Esophagus squamous epithelium (tissue), 5 donors: ENCODE measurements at places on chromosomes 3 and 15.

GRCh38 chr15:88913017-88913849 is at the start of gene MFGE8:
MFGE8 (minus strand) TSS chr15:88913379; CDS start chr15:88913319, 60 bp downstream.
- H3K36me3 ChIP-seq = peaks cover 25% of the 10 kb centered on the region
- peak within 1 kb of the TSS; percentile 72 for H3K4me3 ChIP-seq
- H3K4me1 ChIP-seq = peaks cover 40% of the 10 kb centered on the region
- no peak for DNase-seq
- no peaks in the 10 kb centered on the region for H3K27me3 ChIP-seq

GRCh38 chr3:150144191-150144708 is 173.6 kb upstream of the PFN2 start:
- H3K4me3 ChIP-seq = no peak overlapping the region
- H3K4me1 ChIP-seq = peaks cover under 1% of the 10 kb centered on the region
- H3K27me3 ChIP-seq = no peaks in the 10 kb centered on the region
- no peak for DNase-seq
- H3K27ac ChIP-seq = no peak overlapping the region
- no peaks in the 10 kb centered on the region for H3K36me3 ChIP-seq

GRCh38 chr15:34233614-34234013 is 8.8 kb downstream of the EMC4 start:
- H3K36me3 ChIP-seq = peaks cover 34% of the 10 kb centered on the region
- H3K27ac ChIP-seq = peak overlapping the region; percentile 72
- H3K27me3 ChIP-seq = no peaks in the 10 kb centered on the region
- H3K4me3 ChIP-seq = no peak overlapping the region

- no peak for DNase-seq
- H3K36me3 ChIP-seq = no peaks in the 10 kb centered on the region
- no peak overlapping the region for H3K27ac ChIP-seq
- H3K4me1 ChIP-seq = no peaks in the 10 kb centered on the region
- H3K4me3 ChIP-seq = no peak overlapping the region
- H3K27me3 ChIP-seq = no peaks in the 10 kb centered on the region
These were observed 77.9 kb upstream of the ASB14 start for GRCh38 chr3:57370341-57370740.

DNA sequence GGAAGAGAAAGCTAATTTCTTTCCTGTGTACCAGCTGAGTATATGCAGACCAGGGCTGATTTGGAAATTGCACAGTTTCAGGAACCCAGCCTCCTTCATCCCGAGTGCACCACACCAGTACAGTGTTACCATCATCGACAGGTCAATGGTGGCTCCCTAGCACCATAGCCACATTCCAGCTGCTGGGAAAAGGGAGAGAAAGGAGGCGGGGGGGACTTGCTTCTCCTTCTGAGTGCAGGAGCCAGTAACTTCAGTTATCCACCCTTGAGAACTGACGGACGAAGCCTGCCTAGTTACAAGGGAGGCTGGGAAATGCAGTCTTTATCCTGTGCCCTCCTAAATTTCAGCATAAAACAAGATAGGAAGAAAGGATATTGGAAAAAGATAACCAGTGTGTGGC is 129.7 kb upstream of the PRICKLE2 start:
- no peak for DNase-seq
- peak overlapping the region; percentile 58 for H3K27ac ChIP-seq
- no peaks in the 10 kb centered on the region for H3K36me3 ChIP-seq
- peaks cover 27% of the 10 kb centered on the region for H3K4me1 ChIP-seq
- H3K4me3 ChIP-seq = no peak overlapping the region

- no peaks in the 10 kb centered on the region for H3K36me3 ChIP-seq
- H3K27me3 ChIP-seq = no peaks in the 10 kb centered on the region
- no peak for DNase-seq
These were observed 3.5 kb downstream of the RFTN1 start for GRCh38 chr3:16509721-16510619.

DNA sequence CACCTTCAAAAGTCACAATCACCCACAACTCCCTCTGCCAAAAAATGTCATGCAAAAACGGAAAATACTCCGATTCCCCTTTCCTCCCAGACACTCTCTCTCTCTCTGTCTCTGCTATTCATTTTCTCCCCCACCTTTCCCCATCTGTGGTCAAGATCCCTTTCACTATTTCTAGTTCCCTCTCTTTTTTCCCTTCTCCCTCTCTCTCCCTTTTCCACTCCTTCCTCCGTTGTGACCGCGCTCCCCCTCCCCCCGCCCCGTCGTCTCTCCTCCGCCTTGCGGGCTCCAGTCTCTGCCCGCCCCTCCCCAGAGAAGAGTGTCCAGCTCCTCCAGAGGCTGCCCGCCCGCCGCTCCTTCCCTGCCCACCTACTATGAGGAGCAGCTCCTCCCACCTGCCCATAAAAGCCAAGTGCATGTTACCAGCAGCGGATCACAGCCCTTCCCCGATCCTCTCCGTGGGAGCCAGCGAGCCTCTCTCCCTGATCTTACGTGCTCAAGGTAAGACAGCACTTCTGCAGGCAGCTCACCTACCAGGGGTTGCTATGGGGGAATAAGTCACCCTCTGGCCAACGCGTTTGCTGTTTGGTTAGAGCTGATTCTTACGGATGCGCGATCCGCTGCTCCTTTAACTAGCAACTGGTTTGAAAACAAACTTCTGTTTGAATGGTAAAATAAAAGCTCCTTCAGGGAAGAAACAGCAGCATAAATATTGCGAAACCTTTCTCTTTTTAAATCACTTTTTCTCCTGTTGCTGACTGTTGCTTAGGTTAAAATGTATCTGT is at the start of gene COL8A1:
Gene COL8A1 (plus strand): TSS at position 428 of the 782 bp plus-strand sequence. CDS start 152,089 bp downstream, outside the sequence.
- H3K4me3 ChIP-seq = peak within 1 kb of the TSS; percentile 52
- no peaks in the 10 kb centered on the region for H3K36me3 ChIP-seq
- no peak for DNase-seq
- H3K27ac ChIP-seq = peak within 1 kb of the TSS; percentile 89
- peaks cover 12% of the 10 kb centered on the region for H3K4me1 ChIP-seq
- H3K27me3 ChIP-seq = peaks cover 25% of the 10 kb centered on the region

- H3K27me3 ChIP-seq = no peaks in the 10 kb centered on the region
- H3K4me1 ChIP-seq = peaks cover 30% of the 10 kb centered on the region
- H3K27ac ChIP-seq = no peak overlapping the region
- no peak for DNase-seq
- H3K4me3 ChIP-seq = no peak overlapping the region
These were observed 18.2 kb downstream of the TPM1 start for GRCh38 chr15:63060699-63061098.

- H3K4me1 ChIP-seq = no peaks in the 10 kb centered on the region
- H3K27me3 ChIP-seq = no peaks in the 10 kb centered on the region
- no peaks in the 10 kb centered on the region for H3K36me3 ChIP-seq
- no peak overlapping the region for H3K27ac ChIP-seq
- DNase-seq = no peak
These were observed 380.4 kb downstream of the ROBO2 start for GRCh38 chr3:77420336-77420735.
